ENCODE measurements at places on chromosomes 1 and 21.

GRCh38 chr1:190478149-190479049 is 735 bp upstream of the BRINP3 start:
- no peak for DNase-seq

DNA sequence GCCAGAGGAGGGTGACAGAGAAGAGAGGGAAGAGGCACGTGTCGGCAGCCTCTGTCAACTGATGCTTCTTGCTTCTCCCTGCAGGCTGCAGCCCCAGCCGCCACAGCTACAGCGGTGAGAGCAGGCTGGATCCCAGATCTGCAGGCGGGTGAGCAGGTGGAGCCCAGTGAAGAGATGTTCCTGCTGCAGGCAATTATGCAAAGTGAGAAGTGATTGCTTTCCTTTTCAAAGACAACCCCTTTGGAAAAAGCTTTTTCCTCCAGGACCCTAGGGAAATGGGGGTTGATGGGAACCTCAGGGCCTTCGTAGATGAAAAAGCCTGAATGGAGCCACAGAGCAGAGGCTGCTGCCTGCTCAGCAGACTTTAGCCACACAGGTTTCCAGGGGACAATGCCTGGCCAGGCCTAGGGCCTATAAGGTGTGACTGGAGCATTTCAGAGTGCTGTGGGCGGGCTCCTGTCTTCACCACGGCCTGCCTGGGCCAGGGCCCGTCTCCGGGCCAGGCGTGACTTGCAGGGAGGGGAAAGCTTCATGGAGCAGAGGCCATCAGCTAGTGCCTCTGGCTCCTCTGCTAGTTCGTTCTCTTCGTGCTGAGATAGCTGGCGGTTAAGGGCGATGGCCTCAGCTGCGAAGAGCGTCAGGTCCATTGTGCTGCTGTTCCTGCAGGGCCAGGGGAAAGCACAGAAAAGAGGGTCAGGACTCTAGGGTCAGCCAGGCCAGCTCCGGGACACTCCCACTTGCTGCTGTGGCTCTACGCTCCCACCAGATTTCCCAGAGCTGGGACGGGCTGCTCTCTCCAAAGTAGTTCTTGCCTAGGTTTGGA is 6.9 kb upstream of the KNCN start:
- no peak for DNase-seq

DNA sequence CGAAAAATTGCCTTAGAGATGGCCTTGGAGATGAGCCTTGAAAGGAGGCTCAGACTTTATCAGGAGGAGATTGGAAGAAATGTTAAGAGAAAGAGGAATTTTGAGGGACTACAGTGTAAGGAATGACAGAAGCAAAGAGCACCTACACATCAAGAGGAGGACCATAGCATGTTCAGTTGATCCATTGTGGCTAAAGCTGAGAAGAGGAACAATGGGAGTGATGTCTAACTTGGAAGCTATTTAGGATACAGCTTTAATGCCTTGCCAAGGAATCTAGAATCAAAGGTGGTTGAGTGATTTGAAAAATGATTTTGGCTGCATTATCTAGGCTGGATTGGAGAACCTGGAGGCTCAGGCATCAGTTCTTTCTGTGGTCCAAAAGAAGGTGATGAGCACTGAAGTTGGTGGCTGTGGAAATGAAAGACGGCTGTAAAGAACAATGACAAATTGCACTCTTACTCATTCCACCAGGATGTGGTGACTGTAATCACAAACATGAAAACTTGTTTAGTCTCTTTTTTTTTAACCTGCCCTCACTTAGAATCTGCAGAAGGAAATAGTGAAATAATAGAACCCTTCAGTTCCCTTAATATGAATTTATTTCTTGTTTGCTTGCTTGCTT is 11.3 kb downstream of the FAM20B start:
- no peak for DNase-seq

DNA sequence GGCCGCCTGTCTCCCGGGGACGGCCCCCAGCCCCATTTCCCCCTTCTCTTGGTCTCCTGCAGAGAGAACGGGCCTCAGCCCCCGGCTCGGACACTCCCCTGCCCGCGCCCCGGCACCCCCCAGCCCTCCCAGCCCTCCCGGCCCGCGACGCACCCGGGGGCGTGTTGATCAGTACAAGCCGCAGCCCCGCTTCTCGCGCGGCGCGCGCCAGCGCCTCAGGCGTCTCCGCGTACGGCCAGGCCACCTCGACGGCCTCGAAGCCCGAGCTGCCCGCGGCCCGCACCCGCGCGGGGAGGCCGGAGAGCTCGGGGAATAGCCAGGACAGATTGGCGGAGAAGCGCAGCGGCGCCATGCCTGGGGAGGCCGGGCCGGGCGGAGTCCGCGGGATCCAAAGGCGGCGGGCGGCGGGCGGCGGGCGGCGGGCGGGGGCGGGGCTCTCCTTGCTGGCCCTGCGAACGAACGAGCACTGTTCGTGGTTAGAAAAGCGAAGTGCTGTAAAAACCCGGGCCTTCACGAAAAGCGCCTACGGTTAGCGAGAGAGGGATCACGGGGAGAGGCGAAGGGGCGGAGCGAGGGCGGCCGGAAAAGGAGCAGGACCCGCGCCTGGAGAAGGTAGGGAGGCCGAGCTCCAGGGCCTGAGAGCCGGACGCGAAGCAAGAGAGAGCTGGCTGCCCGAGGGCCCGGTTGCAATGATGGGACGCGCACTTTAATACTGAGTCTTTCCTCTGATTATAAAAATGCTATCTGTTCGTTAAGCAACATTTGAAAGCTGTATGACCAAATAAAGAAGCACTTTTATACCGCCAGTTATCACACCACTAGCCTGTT is at the start of gene HYI:
HYI (minus strand) TSS at position 490 of the 828 bp plus-strand sequence; CDS start at position 352, 138 bp downstream.
- peak; percentile 38 for DNase-seq

- DNase-seq = no peak
Observed at GRCh38 chr1:65174585-65174984, 26.6 kb downstream of the AK4 start.

- DNase-seq = no peak
Observed at GRCh38 chr1:224381880-224382548, 25.3 kb downstream of the CNIH4 start.

- DNase-seq = no peak
Observed at GRCh38 chr1:19728413-19729145, 63.9 kb downstream of the HTR6 start.

- DNase-seq = no peak
Observed at GRCh38 chr1:234840253-234840652, 230.3 kb upstream of the IRF2BP2 start.

- no peak for DNase-seq
Observed at GRCh38 chr1:180235502-180236239, 5.6 kb downstream of the LHX4 start.

GRCh38 chr1:165543532-165544438 is at the start of gene LRRC52:
Gene LRRC52 (plus strand): TSS chr1:165544000. CDS start chr1:165544297, 297 bp downstream.
- DNase-seq = no peak

Data from activated naive CD4-positive, alpha-beta T cell (primary cell).